Stimulated activated CD8-positive, alpha-beta memory T cell treated with anti-CD3 and anti-CD28 coated beads, Interleukin-12 subunit alpha, Interleukin-12 subunit beta, amount 100 ng/mL, for 1 hour (primary cell): ENCODE measurements at places on chromosomes 7 and 10.

GRCh38 chr10:33365871-33366411 is 31.5 kb upstream of the NRP1 start:
- no peak for DNase-seq

DNA sequence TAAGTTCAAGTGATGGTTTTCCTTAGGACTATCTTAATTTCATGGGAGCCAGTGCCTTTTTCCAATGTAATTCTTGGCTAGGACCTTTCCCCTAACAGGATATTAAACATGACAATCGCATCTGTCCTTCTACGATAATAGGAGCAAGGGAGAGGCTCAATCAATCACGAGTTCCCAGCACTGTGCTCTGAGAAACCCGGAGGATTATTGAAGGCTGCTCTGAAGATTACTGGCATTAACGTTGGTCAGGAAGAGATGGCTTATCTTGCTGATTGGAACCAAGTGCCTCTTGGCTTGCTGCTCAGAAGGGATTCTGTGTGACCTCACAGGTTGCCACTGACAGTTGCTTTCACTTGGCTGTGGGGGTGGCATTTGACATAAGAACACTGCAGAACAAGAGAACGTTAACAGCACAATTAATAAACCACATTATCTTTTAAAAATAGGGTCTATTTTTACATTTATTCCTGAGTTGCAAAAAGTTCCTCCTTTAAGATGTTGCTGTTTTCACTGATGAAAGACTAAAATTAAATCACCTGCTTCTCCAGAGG is 252.1 kb upstream of the TAC1 start:
- no peak for DNase-seq

GRCh38 chr10:113563306-113564088 is 10.6 kb downstream of the HABP2 start:
- peak; percentile 30 for DNase-seq

DNA sequence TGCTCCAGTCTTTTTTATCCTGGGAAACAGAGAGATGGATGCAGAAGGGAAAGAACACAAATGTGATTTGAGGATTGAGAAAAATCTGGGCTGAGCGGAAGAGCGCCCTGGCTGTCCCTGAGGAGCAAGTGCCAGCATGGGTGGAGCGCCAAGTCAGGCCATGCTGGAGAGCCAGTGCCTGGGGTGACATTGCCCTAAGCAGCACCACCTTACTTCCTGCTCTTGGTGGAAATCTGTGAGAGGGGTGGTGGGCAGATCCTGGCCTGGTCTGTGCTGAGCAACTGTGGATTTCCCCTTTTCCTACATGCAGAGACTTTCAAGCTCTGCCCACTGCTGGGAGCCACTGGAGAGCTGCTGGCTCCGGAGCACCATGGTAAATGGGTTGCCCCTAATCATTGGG is 36.9 kb downstream of the DDIT4 start:
- DNase-seq: no peak

DNA sequence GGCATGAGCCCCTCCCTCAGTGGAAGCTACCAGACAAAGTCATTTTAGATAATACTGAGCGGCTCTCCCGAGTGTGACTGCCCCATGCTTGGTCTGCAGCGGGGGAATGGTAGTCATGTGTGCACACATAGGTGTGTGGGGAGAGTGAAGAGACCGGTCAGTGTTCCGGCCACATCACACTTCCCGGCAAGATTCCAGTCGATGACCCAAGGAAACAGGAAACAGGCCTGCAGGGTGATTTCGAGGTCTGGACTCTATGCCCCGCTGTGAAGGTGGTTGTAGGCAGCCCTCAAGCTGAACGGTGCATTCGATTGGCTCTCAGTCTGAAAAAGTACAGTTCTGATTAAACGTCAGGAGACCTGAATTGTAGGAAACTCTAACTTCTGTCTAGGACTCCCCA is 73.2 kb downstream of the SYPL1 start:
- DNase-seq: no peak

GRCh38 chr7:110675383-110676103 is 415.4 kb upstream of the LRRN3 start:
- no peak for DNase-seq

DNA sequence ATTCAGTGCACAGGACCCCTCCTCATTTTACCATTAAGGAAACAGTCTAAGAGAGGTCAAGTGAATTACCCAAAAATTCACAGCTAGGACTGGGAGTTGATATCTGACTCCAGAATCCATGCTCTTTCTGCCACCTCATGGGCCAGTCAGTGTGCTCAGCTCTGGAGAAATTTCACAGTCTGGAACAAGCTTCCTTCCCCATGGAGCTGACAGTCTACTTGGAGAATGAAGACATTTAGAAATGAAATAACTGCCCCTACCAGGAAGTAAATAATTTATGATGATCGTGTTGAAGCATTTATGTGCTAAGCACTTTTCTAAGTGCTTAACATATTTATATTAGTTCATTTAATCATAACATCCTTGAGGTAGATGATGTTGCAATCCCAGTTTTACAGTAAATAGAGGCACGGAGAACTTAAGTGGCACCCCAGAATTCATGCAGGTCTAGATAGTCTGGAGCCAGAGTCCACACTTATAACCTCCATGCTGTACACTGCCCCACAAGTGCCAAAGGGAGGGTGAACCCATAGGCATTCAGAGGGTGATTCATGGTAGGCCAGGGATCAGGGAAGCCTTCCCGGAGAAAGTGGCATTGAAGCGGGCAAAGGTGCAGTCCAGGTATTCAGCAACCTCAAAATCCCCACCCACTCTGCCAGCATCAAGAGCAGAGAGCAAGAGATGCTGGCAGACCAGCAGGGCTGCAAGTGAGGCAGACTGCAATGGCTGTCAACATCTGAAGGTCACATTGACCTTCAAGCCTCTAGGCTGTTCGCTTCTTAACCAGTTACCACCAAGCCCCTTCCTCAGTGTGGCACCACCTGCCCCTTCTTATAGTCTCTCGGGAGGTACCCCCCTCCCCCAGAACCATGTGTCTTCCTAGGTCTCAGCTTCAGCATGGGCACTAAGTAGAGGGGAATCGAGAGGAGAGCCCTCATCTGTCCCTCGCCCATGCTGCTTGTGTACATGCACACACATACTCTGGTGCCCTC is 38.4 kb upstream of the LRRC4 start:
- no peak for DNase-seq

DNA sequence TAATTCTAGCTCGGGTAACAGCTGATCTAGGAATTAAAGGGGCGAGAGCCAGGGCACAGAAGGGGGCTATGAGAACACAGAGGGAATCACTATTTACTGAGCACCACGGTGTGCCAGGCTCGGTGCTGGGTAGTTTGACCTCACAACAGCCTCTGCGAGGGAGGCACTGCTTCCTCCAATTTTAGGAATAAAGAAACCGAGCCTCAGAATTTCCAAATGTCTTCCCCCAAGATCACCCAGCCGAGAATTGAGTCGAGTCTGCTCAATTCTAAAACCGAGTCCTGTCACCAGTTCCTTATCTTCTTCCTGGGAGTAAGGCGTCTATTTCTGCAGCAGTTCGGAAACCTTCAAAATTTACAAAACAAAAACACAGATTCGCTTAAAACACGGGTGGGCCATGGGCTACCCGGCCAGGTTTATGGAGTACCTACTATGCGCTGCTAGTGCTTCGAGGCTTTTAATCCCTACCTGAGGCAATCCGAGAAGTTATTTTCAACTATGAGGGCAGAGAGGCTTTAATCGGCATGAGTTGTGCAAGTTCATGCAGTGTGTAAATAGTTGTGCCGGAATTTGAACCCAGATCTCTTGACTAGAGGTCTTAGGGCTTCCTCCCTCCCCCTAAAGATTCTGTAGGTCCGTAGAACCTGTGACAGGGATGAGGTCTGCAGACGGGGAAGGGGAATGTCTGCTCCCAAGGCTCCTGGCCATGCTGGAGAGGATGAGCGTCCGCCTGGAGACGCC is 872 bp upstream of the HMX2 start:
- no peak for DNase-seq

DNA sequence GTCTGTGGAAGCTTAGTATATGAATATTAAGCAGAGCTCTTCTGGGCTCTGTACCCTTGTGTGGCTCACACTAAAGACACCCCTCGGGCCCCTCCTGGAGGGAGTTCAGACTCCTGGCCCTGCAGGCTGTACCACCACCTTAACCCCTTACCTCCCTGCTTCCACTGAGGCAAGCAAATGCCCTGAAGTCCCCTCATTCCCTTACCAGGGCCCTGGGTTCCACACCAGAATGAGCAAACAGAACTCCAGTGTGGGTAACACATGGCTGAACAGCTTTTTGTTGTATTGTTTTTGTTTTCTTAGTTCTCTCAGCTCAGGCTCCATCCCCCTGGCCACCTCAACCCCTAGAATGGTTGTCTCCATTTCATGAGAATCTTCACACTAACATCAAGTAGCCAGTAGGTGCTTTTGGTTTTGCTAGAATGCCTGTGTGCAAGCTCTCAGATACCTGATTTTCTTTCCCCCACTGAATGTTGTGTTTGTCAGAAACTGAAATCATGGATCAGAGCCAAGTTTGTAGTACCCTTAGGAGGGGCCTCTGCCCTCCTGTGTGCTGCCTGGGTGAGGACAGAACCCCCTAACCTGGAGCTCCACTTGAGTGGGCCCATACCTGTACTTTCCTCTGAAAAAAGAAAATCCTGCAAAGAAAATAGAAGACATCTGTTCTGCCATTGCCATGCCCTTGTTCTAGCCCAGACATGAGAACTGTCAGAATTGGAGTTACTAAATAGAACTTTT is 2.8 kb upstream of the WAPL start:
- DNase-seq: no peak

DNA sequence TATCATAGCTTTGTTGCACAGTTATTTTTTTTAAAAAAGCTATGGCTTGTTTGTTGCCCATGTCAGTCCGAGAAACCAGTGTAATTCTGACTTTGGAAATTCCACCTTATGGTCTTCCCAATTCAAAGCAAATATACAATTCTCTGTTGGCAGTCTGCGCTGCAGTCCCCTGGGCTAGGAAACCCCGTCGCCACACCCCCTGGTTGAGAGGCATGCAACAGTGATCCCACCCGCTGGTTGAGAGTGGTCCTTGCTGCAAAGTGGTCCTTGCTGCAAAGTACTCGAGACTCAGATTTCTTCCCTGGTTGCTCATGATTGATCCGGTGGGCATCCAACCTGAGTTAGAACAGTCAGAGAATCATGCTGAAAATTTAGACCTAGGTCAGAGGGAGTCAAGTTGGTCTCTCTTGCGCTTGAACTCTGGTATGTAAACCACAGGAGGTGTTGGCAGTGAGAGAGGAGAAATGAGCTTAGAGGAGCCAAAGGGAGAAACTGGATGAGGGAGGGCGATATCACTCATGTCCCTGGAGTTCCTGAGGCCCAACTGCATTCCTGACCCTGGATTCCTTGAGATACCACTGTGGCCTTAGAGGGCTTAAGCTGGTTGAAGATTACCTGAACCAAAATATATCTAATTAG is 45.0 kb upstream of the STK17A start:
- no peak for DNase-seq

DNA sequence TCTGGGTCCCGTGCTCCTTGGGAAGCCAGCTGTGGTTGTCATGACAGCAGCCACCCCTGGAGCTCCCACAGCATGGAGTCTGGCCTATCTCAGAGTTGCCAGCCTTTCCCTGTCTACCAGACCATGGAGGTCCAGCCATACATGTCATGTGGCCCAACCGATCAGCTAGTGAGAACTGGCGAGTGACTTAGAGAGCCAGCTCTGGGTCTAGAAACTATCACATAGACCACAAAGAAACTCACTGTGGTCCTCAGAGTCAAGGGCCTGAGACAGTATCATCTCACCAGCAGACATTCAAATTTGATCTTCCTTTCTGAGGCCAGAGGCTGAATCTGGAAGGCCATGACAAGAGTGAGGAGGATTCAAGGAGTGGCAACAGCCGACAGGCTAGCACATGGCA is 223.3 kb upstream of the GPR26 start:
- DNase-seq: no peak

- no peak for DNase-seq
These were observed 22.8 kb downstream of the ARL5B start for GRCh38 chr10:18681971-18682411.

DNA sequence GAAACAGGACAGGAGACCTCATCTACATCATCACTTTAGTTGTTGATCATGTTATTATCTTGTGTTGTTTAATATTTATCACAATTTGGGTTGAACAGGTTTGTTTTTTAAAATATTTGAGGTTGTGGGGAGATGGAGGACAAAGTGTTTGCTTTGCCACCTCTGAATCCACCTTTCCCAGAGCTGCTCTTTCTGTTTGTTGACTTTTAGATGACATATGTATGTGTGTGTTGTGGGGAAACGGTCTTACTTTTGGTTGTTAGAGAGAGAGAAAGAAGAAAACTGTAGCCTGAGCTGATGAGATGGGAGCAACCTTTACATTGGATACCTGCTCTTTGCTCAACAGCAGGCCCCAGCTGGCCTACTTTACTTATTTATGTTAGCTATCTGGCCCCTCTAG is 19.0 kb upstream of the SLC16A12 start:
- DNase-seq: no peak

GRCh38 chr10:93198401-93199131 is 124.9 kb downstream of the CYP26A1 start:
- DNase-seq: no peak

DNA sequence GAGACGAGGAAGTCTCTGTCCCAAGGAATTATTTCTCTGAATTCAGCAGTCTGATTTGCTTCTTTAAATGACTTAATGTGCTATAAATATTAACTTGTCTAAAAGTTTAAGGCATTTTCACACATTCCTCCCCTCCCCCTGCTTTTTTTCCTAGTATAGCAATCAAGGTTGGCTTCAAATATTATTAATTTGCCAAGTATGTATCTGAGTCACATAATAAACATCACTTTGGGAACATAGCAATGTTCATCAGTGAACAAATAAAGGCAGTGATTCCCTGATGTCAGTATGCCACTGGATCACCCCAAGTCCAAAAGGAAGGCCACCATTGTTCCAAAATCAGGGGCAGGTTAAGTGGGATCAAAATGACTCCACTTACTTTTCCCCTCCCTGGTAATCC is 40.5 kb downstream of the PDE6C start:
- DNase-seq: no peak

DNA sequence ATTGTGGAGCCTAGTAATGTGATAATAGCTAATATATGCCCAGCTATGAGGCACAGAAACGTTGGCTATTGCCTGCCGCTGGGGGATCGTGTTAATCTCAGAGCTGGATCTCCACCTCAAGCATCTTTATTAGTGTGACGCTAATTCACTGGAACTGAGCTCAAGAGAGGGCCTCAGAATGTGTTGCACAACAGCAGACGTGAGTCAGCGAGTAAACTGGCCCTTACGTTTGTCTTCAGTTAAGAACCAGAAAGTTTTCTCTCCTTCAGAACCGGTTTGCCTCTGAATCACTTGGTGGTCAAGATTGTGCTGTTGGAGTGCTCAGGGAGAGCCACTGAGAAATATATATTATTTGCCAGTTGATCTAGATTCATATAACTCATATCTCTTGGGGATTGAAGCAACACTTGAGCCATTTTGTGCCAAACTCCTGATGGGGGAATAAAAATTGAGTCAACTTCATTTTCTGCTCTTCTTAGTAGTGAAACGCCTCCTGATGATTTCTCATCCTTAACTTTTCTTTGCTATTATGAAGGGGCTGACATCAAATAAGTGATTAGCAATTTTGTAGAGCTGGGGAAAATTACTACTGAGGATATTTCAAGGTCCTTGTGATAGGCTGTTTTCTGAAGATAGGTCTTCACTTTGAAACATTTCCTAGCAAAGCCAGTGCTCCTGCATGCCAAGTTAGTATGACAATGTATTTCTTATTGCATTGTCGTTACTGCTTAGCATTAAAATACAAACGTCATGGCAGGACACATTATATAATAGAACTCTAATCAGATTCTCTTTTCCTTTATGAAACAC is 22.3 kb downstream of the BZW2 start:
- no peak for DNase-seq

- DNase-seq: no peak
These were observed 141.7 kb upstream of the TMEM72 start for GRCh38 chr10:44769450-44769849.
